ENCODE measurements at places on chromosomes 4 and X.

GRCh38 chr4:123478859-123479345 is 82.3 kb downstream of the SPRY1 start:
- peak; percentile 87 for DNase-seq

- peak; percentile 42 for DNase-seq
Observed at GRCh38 chr4:11724731-11725130, 296.0 kb upstream of the HS3ST1 start.

DNA sequence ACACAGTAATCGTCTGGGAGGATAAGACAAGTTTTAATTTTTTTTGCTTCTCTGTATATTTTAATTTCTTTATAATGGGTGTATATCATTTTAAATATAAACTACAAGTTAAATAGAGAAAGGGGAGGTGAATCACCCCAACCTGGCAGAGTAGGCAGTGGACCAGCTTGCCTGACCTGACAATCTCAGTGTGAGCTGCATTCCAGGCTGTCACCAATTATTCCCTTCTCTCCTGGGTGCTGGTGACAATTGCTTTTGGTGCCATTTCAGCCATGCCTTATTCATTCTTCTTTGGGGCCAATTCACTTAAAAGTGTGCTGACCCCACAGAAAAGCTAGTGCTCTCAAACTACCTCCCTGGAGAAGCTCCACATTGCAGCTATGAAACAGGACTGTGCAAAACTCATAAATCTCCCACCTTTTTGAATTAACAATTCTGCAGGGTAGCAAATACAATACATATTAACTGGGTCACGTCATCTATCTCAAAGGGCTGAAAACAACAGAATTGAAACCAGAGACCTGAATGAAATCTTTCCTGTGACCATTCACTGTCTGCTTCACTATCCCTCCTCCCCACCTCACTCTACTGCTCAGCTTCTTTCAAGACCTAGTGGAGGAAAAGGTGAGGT is 359.0 kb downstream of the HS3ST1 start:
- no peak for DNase-seq

- peak; percentile 41 for DNase-seq
Observed at GRCh38 chr4:157265281-157265680, 44.8 kb downstream of the GRIA2 start.

GRCh38 chrX:30005813-30006212 is 209.6 kb upstream of the MAGEB2 start:
- no peak for DNase-seq

DNA sequence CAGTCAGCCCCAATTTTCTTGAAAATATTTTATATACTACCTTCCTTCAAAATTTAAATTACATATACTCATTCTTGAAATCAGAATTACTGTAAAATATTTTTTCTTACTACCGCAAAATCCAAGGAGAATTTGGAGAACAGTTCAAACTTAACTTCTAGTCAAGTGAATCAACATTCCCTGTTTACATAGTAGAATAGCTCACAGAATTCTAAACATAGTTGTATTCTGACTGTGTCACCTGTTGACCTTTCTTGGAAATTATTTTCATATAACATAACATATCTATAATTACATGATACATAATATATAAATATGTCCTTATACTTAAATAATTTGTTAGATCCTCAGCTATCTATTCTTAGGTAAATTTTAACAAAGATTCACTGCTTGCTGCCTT is 31.0 kb upstream of the FGF5 start:
- DNase-seq: peak; percentile 30

GRCh38 chr4:54006755-54007154 is 57.6 kb downstream of the CHIC2 start:
- DNase-seq: no peak

- DNase-seq: peak; percentile 55
Observed at GRCh38 chrX:8815460-8816065, 14.4 kb upstream of the FAM9A start.

- DNase-seq: peak; percentile 89
Observed at GRCh38 chrX:21883258-21883657, 27.5 kb downstream of the YY2 start.

DNA sequence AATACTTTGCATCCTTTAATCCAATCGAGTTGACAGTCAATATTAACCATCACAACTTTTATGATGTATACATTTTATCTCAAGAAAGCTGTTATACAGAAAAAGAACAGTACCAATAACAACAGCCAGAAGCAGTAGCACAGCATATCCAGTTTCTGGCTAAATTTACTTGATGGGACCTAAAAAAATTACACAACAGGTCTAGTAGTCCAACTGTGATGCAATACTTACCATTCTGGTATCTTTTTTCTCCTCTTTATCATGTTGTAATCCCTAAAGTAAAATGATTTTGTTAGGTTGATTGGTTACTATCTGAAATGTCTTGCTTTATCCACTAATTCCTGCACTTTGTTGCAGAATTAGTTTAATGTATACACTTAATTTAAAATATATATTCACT is 1150.6 kb downstream of the FAT4 start:
- peak; percentile 8 for DNase-seq

GRCh38 chrX:151983186-151983585 is 8.7 kb upstream of the GABRE start:
- no peak for DNase-seq

DNA sequence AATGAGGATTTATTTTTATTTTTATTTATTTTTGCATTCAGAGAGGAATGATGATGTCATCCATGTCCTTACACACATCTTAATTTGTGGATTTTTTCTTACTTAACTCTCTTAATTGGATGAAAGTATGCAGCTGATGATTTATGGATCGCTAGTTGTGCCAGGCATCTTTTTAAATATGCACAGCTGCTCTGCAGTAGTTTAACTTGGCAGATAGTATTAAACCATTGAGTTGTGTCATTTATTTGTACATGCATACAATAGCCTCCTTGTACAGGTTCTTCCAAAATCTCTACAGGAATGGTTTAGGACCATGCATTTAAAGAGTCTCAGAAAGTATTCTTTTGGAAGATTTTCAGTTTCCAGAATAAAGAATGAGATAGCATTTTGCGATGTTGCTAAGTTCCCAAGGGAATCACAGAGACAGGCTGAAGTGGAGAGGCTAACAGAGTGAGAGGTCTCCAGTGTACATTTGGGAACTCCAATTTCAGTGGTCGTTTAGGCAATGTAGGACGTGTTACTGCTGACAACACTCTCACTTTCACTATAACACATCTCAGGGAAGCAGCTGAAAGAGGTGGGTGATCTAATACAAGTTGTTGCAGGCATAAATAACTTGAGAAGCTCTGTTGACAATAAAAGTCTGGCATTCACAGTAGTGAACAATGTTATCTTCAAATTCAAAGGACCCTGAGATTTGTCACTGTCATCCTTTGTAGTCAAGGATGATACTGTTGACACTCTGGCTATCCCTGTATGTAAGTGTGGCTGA is 49.9 kb upstream of the SCRG1 start:
- no peak for DNase-seq

- DNase-seq: no peak
Observed at GRCh38 chr4:183760326-183760725, 101.2 kb downstream of the TRAPPC11 start.

DNA sequence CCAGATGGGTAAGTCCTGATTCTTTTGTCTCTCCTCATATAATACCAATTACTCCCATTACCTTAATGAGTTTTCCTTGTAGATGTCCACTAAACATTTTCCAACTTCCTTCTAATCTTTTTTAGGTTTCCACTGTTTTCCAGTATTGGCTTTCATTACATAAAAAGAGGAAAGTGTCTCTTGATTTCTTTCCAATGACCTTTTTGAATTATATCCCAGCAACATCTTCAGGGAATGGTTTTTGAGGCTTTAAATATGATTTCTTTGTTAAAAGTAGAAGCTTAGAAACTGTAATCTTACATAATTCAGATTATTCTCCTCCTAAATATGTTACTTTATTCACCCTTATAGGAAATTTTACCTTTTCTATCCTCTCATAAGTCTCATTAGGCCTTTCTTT is 135.0 kb downstream of the AWAT2 start:
- DNase-seq: no peak

DNA sequence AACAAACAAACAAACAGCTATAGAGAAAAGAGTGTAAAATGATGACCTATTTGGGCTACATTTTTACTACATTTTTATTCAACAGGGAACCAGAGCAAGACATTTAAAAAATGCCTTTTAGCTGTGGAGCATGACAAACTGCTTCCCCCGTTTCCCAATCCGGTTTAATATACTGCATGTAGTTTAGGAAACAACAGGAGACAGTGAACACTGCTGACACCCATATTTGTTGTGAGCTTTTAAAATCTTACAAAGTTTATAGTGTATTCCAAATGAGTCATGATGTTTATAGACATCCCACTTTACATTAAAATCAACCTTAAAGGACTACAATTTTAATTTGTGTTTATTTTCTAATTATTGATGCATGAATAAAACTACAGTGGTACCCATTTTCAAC is 1238.3 kb downstream of the TECRL start:
- DNase-seq: no peak

- no peak for DNase-seq
Observed at GRCh38 chrX:11579636-11580600, 85.8 kb downstream of the ARHGAP6 start.

DNA sequence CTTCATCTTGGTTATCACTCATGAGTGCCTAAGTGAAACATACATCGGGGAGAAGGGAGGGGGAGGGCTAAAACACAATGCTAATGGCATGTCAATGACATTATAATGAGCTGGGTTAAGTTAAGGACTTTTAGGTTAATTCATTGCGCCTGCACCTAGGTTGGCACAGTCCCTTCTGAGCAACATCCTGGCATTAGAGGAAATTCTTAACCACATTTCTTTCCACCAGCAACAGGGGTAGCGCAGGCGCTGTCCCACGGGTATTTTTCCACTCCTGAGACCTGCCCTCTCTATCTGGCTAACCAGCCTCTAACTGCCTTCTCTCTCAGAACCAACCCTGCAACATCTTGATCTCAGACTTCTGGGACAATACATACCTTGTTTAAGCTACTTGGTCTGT is 39.0 kb upstream of the PROM1 start:
- DNase-seq: no peak

DNA sequence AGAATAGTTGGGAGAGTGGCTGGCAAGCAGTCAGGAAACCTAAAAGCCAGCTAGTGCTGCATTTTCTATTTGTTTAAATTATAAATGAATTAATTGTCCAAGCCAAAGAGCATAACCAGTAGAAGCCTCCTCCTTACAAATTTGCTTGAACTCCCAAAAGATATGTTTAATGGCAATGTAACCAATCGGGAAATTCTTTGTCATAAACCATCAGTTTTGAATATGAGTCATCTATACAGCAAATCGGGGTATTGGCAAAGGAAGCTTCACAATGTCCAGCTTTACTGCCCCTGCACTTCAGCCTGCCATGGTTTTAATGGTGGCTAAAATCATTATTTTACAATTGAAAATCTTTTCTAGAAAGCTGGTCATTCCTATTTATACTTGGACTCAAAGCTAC is 216.6 kb downstream of the SHROOM3 start:
- no peak for DNase-seq

DNA sequence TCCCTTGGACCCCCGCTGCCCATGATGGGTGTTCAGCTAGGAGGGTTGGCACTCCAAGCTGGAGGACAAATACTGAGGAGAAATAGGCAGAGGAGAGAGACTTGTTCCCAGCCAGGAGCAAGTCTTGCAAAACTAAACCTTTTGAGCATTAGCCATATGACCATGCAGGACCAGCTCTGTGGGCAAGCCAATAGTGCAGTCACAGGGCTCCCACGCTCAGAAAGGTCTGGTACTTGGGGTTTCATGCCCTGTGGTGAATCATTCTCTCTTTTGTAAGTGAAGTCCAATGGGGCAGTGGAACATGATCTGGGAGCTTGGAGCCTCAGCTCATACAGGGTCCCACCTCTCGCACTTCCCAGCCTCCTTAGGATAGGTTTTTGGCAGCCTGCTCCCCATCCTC is 300.9 kb downstream of the BCOR start:
- DNase-seq: no peak

- DNase-seq: peak; percentile 48
Observed at GRCh38 chr4:7075962-7076695, 8.3 kb upstream of the GRPEL1 start.

- no peak for DNase-seq
Observed at GRCh38 chrX:136354201-136354600, 53.4 kb downstream of the ADGRG4 start.

GRCh38 chrX:155997436-155997835 is at the start of gene IL9R:
TSS of gene IL9R (plus strand) at chrX:155997696. CDS start at chrX:155997760, 64 bp downstream.
- DNase-seq: no peak

DNA sequence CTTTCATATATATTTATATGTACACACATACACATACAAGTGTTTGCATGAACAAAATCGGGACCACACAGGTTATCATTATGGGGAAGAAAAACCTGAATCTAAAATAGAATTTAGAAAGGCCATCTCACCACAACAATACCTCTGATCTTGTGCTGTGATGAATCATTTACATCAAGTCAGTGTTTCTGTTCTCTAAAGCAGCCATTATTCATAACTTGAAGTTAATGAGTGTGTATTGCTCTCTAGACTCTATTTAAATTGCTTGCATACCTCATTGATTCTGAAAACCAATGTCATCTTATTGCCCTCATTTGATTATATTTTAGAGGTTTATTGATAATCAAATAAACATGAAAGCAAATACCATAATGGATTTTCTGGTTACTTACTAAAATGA is 71.6 kb downstream of the FAM114A1 start:
- DNase-seq: no peak

GRCh38 chr4:88859191-88859812 is 161.7 kb upstream of the NAP1L5 start:
- no peak for DNase-seq

GRCh38 chr4:5619913-5620625 is 88.3 kb downstream of the EVC2 start:
- DNase-seq: no peak

GRCh38 chr4:41661442-41662076 is 87.0 kb downstream of the PHOX2B start:
- peak; percentile 77 for DNase-seq

- DNase-seq: peak; percentile 29
Observed at GRCh38 chr4:88737307-88737941, 39.8 kb upstream of the NAP1L5 start.
